ENCODE measurements at places on chromosomes 4 and X.

GRCh38 chr4:79875344-79875899 is 197.6 kb downstream of the ANTXR2 start:
- no peak for DNase-seq

DNA sequence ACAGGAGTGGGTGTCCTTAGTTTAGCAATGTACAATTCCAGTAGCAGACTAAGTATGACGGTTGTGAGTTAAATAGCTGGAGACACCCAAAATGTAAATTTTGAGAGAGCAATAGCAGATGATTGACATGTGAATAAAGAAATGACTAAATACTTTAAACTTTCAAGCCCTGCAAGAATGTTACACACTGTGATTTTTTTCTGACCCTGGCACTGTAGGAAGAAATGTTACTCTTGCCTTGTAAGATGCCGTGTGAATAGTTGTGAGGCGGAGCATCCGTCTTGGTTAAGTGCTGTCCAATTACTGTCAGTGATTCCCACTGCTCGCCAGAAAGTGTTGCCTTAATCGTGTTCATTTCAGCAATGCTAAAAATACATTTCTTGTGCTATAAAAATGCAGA is 1248.1 kb downstream of the RAPGEF2 start:
- DNase-seq, result peak; percentile 4

DNA sequence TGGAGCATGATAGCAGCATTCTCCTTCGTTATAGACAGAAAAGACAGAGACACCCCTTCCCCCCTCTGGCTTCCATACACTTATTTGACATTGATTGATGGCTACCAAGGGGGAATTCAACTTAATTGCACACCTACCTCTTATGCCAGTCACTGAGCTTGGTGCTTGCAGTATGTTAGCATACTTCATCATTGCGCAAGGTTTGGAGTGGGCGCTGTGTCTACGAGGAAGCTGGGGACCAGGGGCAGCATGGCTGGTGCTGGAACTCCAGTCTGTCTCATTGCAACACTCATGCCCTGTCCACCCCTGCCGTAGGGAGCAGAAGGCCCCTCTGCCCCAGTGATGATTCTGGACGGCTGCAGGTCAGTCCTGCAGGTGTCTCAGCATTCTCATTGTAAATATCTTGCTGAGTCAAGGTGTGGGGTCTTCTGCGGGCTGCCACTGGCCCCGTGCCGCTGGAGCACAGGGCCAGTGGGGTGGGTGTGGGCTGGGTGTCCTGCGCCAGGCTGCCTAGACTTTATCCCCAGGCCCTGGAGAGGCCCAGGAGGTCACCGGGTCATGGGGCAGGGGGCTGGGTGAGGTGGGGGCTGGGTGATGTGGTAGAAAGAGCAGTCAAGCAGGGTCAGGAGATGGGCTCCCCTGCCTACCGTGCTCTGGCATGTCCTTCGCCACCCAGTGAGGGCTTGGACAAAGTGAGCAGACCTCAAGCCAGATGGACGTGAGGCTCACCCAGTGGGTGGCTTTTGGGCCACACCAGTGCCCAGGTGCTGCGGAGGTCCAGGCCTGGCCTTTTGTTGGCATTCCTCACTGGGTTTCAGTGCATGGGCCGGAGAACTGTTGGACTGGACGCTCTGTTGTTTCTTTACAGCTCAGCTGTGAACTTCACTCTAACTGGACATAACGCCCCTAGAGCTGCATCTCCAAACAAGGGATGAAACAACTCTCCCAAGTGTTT is 85.5 kb downstream of the PSAPL1 start:
- DNase-seq, result no peak

DNA sequence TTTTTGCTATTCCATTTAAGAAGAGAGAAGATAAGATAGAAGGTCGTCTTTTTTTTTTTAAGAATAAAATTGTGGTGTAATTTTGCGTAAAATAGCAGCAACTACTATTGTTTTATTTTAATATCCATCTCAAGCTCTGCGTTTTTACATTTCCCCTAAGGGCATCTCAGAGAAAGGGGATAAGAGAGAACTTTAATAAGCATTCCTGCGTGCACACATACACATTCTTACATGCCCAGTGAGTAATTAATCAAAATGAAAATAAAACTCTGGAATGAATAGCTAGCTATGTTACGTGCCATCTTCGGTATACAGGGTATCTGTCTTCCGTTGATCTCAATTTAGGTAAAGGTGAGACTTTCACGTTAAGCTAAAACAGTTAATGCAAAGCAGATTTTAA is 200.3 kb upstream of the TENM3 start:
- DNase-seq, result no peak

DNA sequence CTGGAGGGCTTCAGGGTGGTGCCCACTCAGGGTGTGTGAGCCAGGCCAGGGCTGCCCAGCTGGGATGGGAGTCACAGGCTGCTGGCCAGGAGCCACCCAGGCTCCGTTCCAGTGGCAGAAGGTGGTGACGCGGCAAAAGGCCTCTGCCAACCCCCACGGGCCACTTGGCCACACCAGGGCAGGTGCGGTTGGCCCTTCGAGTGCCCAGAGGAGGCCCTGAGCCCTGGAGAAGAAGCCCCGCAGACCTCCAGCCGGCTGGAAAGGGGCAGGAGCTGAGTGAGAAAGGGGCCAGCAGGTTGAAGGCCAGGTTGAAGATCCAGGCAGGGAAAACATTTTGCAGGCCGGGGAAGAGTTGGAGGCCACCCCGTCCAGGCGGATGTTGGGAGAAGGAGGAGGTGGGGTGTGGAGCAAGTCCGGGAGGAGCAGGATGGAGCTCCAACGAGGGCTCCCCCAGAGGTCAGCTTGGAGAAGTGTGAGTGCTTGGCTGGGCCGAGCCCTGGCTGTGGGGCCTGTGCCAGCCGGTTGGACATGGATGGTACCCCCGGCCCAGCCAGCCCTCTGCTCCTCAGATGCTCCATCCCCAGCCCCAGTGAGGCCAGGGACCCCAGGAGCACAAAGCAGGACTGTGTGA is 2.8 kb upstream of the CPLX1 start:
- DNase-seq, result peak; percentile 61

DNA sequence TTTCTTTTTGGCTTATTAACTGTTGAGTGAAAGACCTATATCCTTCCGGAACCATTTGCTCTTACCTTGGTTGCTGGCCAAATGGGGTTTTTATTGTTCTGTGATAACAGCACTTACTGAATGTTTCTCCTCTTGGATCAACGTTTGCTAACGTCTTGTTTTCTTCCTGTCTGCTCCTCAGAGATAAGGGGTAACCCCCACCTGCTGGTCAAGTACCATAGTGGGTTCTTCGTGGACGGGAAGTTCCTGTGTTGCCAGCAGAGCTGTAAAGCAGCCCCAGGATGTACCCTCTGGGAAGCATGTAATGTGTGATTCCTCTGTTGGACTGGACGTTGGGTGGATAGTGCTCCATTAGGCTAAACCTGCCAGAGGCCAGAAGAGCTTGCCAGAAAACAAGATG is 15.3 kb downstream of the BMX start:
- DNase-seq, result no peak

DNA sequence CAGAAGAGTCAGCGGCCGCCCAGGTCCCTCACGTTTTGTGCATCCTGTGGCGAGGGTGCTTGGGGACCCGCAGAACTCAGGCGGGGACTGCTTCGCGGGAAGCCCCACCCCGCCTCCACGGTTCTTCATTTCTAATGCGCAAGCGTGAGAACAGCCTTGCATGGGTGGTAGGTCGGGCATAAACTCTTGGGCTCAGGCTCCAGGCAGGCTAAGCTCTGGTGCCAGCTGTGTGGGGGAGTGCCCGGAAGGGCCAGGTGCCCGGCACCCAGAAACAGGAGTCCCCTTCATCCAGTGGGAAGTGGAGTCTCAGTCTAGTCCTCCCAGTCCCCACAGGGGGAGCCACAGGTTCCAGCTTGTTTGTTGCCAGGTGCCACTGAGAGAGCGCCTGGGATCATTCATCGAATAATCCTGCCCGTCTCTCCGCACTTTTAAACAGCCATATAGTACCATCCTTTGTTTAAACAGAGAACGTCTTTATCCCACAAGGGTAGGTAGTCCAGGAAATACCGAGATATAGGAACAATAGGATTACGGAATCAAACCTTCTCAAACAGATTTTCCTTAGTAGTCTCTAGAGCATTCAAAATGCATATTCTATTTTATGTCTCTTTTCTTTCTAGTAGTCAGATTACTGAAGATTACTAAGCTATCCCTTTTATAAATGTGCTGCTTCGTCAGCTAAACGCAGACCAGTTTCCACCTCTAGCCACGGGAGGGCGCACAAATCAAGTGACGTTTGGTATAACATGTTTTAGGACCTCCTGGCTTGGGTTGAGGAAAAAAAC is 12.7 kb upstream of the RBBP7 start:
- peak; percentile 69 for DNase-seq

All from SK-N-DZ (cell line).